ENCODE measurements at places on chromosomes 3 and 15.

- DNase-seq, result no peak
- no peak overlapping the region for H3K27ac ChIP-seq
- H3K4me1 ChIP-seq, result no peaks in the 10 kb centered on the region
- H3K27me3 ChIP-seq, result no peaks in the 10 kb centered on the region
- H3K4me3 ChIP-seq, result no peak overlapping the region
- no peaks in the 10 kb centered on the region for H3K36me3 ChIP-seq
These were observed 21.1 kb upstream of the ATP8B4 start for GRCh38 chr15:50140098-50140497.

GRCh38 chr3:56796202-56796601 lies 5.5 kb downstream of the ARHGEF3 start:
- H3K4me1 ChIP-seq, result peaks cover 6% of the 10 kb centered on the region
- H3K36me3 ChIP-seq, result no peaks in the 10 kb centered on the region
- DNase-seq, result no peak
- H3K4me3 ChIP-seq, result no peak overlapping the region
- H3K27ac ChIP-seq, result no peak overlapping the region
- H3K27me3 ChIP-seq, result no peaks in the 10 kb centered on the region

- peak overlapping the region; percentile 72 for H3K27ac ChIP-seq
- DNase-seq, result no peak
- H3K27me3 ChIP-seq, result no peaks in the 10 kb centered on the region
- peaks cover 76% of the 10 kb centered on the region for H3K36me3 ChIP-seq
- H3K4me1 ChIP-seq, result peaks cover 11% of the 10 kb centered on the region
- H3K4me3 ChIP-seq, result no peak overlapping the region
These were observed 70.5 kb downstream of the KLHL25 start for GRCh38 chr15:85723960-85724945.

GRCh38 chr3:177824190-177824786 lies 627.0 kb upstream of the TBL1XR1 start:
- no peaks in the 10 kb centered on the region for H3K27me3 ChIP-seq
- H3K27ac ChIP-seq, result peak overlapping the region; percentile 54
- H3K4me3 ChIP-seq, result no peak overlapping the region
- peaks cover 35% of the 10 kb centered on the region for H3K4me1 ChIP-seq
- H3K36me3 ChIP-seq, result no peaks in the 10 kb centered on the region

DNA sequence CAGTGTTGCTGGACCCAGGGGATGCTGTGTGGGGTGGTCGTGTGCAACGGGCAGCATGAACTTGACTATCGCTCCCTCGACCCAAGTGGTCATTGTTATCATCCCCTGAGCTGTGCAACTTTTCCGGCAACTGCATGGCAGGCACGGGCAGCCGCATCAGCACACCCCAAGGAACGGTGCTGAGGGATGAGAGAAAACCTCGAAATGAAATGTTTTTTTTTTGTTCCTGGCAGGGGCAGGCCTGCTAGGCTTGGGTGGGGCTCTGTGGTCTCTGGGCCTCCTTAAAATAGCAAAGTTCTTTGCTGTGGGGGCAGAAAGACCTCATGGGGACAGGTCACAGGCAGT lies 51.4 kb downstream of the CORO2B start:
- no peak overlapping the region for H3K4me3 ChIP-seq
- no peak for DNase-seq
- H3K27me3 ChIP-seq, result no peaks in the 10 kb centered on the region

- H3K36me3 ChIP-seq, result no peaks in the 10 kb centered on the region
- no peak overlapping the region for H3K4me3 ChIP-seq
- DNase-seq, result no peak
These were observed 15.3 kb downstream of the NUP210 start for GRCh38 chr3:13404626-13405452.

- no peaks in the 10 kb centered on the region for H3K27me3 ChIP-seq
- DNase-seq, result no peak
- H3K36me3 ChIP-seq, result no peaks in the 10 kb centered on the region
These were observed 250.3 kb downstream of the CBLB start for GRCh38 chr3:105618556-105618955.

DNA sequence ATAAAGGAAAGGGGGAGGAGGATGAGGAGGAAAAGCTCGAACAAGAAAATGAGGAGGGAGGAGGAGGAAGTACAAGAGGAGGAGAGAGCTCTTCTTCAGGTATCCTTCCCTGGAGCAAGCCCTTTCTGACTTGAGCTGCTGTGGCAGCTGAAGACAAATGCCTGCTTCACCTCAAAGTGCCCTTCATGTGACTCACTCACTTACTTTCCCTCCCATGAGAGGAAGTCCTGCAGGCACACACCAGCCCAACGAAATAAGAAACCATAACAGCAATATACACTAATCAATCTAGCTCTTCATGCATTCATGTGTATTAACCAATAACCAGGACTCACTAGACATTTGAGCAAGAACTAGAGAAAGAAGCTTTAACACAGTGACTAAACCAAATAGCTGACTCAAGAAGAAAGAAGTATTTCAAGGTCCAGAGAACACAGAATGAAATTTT lies 251.9 kb downstream of the IGSF11 start:
- no peak overlapping the region for H3K27ac ChIP-seq
- no peaks in the 10 kb centered on the region for H3K36me3 ChIP-seq
- no peak overlapping the region for H3K4me3 ChIP-seq
- DNase-seq, result no peak
- no peaks in the 10 kb centered on the region for H3K4me1 ChIP-seq
- no peaks in the 10 kb centered on the region for H3K27me3 ChIP-seq

DNA sequence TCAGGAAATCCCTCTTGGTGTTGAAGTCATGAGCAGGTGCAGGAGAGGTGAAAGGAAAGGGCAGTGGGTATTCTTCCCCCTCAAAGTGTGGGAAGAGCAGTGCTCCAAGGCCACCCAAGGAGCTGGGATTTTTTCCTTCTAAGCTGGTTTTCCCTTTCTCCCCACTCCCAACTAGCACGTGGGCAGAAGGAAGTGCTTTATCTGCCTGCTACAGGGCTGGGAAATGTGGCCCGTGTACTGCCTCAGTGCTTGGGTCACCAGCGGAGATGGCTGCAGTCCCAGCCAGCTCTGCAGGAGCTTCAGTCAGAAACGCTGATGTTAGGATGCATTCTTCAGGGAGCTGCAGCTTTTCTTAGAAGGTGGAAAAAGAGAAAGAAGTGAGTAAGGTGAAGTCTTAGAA lies 99.2 kb downstream of the CACNA1D start:
- no peak for DNase-seq
- no peaks in the 10 kb centered on the region for H3K36me3 ChIP-seq
- no peaks in the 10 kb centered on the region for H3K27me3 ChIP-seq
- H3K27ac ChIP-seq, result no peak overlapping the region
- no peak overlapping the region for H3K4me3 ChIP-seq
- no peaks in the 10 kb centered on the region for H3K4me1 ChIP-seq

DNA sequence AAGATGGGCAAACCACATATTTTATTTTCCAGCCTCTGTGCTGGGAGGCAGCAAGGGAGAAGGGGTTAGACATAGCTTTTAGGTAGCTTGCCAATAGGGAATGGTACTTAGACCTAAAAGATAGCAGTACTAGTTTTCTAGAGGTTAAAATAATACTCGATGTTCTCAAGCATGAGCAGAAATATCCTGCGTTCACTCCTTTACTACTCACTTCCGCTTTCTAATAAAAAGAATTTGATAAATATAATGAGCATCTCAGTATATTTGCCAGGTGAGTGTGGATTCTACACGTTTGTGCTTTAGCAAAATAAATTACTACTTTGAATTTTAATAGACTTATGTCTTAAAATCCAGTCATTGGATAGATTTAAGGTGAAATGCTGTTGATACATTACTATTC lies 39.4 kb upstream of the CD47 start:
- H3K27ac ChIP-seq, result no peak overlapping the region
- DNase-seq, result no peak
- H3K27me3 ChIP-seq, result no peaks in the 10 kb centered on the region
- no peaks in the 10 kb centered on the region for H3K36me3 ChIP-seq
- no peaks in the 10 kb centered on the region for H3K4me1 ChIP-seq
- H3K4me3 ChIP-seq, result no peak overlapping the region

GRCh38 chr15:59396211-59396610 lies 23.5 kb upstream of the MYO1E start:
- H3K27ac ChIP-seq, result no peak overlapping the region
- H3K27me3 ChIP-seq, result no peaks in the 10 kb centered on the region
- no peak overlapping the region for H3K4me3 ChIP-seq

- DNase-seq, result no peak
- H3K27me3 ChIP-seq, result no peaks in the 10 kb centered on the region
- H3K4me1 ChIP-seq, result no peaks in the 10 kb centered on the region
- H3K4me3 ChIP-seq, result no peak overlapping the region
These were observed 32.3 kb downstream of the TKT start for GRCh38 chr3:53223541-53223966.

DNA sequence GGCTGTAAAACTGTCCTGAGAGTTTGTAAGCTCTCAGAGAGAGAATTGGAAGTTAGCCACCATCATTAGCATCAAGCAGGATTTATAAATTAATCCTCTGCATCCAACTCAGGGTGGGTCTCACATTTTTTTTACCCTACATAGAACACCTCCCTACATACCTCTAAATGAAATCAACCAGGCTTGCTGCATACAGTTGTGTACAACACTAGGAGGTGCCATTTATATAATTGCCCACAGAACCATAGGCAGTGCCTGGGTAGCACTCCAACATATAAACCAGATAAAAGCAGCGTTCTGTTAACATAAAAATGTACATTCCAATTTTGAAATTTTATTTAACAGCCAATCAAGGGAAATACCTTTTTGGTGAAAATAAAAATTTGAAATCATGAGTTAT lies 48.2 kb upstream of the SELENOK start:
- no peaks in the 10 kb centered on the region for H3K27me3 ChIP-seq
- no peak for DNase-seq
- no peak overlapping the region for H3K4me3 ChIP-seq
- no peaks in the 10 kb centered on the region for H3K36me3 ChIP-seq
- no peaks in the 10 kb centered on the region for H3K4me1 ChIP-seq
- H3K27ac ChIP-seq, result no peak overlapping the region

- no peak for DNase-seq
- no peak overlapping the region for H3K27ac ChIP-seq
- H3K36me3 ChIP-seq, result no peaks in the 10 kb centered on the region
- H3K4me1 ChIP-seq, result peaks cover 7% of the 10 kb centered on the region
- no peak overlapping the region for H3K4me3 ChIP-seq
These were observed 111.8 kb downstream of the SSR3 start for GRCh38 chr3:156443079-156443478.

GRCh38 chr15:69669446-69669845 lies 216.8 kb downstream of the RPLP1 start:
- H3K4me1 ChIP-seq, result peaks cover 8% of the 10 kb centered on the region
- H3K36me3 ChIP-seq, result no peaks in the 10 kb centered on the region
- no peak for DNase-seq
- no peak overlapping the region for H3K27ac ChIP-seq

DNA sequence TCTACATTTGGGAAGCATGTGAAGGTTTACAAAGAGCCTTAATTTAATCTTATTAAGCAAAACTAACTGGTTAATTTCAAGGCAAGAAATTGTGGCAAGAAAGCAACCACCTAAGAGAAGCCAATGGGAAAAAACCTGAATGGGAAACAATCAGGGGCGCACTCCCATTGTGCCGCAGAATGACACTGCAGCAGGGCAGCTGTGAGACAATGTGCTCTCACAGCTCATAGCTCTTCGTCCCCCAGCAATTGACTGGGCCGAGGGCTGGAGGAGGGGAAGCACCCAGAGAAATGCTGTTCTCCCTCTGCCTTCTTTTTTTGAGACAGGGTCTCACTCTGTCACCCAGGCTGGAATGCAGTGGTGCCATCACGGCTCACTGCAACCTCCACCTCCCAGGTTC lies 93.3 kb upstream of the RAD18 start:
- DNase-seq, result no peak
- no peaks in the 10 kb centered on the region for H3K27me3 ChIP-seq
- H3K4me1 ChIP-seq, result no peaks in the 10 kb centered on the region
- H3K4me3 ChIP-seq, result no peak overlapping the region

DNA sequence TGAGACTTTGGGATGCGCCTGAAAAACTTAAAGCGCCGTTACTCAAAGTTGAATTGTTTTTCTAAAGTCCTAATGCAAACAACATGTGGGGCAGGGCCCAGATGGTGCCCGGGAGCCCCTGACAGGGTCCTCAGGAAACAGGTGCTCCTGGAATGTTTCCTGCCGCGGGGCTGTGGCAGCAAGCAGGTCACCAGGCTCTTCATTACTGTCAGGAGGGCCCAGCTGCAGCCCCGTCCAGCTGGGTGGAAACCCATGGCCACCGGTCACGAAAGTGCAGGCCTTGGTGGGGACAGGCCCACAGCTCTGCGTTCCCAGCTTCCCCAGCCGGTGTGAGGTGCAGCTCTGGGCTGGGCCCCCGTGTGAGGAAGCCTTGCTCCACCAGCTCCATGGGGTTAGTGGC lies 63.9 kb upstream of the GATA2 start:
- no peaks in the 10 kb centered on the region for H3K36me3 ChIP-seq
- H3K27ac ChIP-seq, result no peak overlapping the region
- H3K27me3 ChIP-seq, result no peaks in the 10 kb centered on the region
- DNase-seq, result no peak
- no peaks in the 10 kb centered on the region for H3K4me1 ChIP-seq
- no peak overlapping the region for H3K4me3 ChIP-seq

- no peaks in the 10 kb centered on the region for H3K36me3 ChIP-seq
- no peaks in the 10 kb centered on the region for H3K27me3 ChIP-seq
- no peaks in the 10 kb centered on the region for H3K4me1 ChIP-seq
- no peak overlapping the region for H3K4me3 ChIP-seq
These were observed 37.3 kb upstream of the IGF1R start for GRCh38 chr15:98610991-98611390.

DNA sequence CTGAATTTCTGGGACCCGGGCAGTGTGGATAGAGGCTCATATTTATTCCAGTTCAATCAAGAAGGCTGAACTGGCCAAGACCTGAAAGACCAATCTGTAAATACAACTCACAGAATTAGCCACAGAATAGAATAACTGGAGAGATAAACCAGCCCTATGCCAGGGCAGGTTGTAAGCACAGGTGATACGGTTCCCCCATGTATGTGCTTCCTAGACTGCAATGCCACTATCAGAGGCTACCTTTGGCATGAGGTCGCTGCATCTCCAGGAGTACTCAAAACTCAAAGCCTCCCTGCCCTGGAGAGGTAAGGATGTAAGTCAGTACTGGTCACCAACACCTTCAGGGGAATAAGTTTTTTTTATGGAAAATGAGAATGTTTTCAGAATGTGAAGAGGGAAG lies 235.5 kb downstream of the NR1D2 start:
- H3K27me3 ChIP-seq, result no peaks in the 10 kb centered on the region
- peak overlapping the region; percentile 72 for H3K27ac ChIP-seq
- H3K36me3 ChIP-seq, result no peaks in the 10 kb centered on the region
- DNase-seq, result no peak
- H3K4me1 ChIP-seq, result no peaks in the 10 kb centered on the region
